ENCODE measurements at places on chromosomes 16 and 17.

- no peak for DNase-seq
Measured at GRCh38 chr16:11735787-11736186, 6.9 kb downstream of the TXNDC11 start.

- no peak for DNase-seq
Measured at GRCh38 chr17:55383771-55384642, 37.6 kb downstream of the MMD start.

DNA sequence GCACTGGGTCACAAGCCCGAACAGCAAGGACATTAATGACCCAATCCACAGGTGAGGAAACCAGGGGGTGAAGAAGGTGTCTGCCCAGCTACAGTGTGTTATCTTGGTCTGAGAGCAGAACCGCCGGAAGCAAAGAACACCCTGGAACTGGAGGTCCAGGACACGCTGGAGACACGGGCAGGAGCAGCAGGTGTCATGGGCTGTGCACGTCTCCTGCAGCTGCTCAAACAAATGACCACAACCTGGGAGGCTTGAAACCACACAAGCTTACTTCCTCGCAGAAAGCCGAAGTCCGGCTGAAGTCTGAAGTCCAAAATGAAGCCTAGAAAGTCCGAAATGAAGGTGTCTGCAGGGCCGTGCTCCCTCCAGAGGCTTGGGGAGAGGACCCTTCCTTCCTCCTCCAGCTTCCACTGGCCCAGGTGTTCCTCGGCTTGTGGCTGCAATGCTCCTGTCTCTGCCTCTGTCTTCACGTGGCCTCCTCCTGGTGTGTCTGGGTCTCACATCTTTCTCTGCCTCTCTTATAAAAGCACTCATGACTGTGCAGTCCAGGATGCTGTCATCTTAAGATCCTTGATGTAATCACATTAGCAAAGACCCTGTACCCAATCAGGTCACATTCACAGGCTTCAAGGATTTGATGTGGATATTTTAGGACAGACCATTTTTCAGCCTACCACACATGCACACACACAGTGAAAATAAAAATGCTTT is 351.2 kb downstream of the C16orf95 start:
- DNase-seq = no peak

DNA sequence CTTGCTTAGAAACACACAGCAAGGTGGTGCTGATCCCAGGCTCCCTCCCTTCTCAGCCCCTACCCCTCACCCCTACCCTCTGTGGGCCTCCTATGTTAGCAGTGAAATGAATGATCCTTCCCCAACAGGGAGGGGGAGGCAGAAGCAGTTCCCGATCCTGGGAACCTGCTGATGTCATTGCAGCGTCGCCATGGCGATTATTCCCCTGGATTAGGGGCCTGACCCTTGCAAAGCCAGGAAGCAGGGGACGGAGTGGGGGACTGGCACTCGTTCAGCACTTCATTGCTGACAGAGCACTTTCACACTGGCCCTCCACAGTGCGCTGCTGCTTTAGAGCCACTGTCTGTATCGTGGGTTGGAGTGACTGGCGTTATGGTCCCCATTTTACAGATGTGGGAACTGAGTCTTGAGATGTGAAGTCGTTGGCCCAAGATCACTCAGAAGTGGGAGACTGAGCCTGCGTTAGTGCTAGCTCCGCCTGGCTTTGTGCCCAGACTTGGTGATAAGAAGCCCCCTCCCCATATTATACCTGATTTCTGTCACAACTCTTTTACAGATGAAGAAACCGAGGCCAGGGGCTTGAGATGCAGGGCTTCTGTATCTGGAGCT is 26.6 kb downstream of the LASP1 start:
- no peak for DNase-seq

DNA sequence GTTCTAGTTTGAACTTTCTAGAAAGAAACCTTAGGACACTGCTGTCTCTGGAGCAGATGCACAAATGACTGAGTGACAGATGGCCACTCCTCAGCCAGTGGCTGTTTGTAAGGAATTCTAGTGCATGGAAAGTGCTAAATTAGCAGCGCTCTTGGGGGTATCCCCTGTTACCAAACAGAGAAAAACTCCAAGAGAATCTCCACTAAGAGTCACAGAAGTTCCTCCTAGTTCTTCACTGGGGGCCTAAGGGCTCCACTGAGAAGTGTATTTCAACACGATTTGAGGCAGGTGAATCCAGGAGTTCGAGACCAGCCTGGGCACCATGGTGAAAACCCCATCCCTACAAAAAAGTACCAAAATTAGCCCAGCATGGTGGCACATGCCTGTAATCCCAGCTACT is 18.1 kb upstream of the IRF8 start:
- no peak for DNase-seq

GRCh38 chr16:19375561-19376158 is 42.0 kb upstream of the TMC5 start:
- DNase-seq = peak; percentile 50

DNA sequence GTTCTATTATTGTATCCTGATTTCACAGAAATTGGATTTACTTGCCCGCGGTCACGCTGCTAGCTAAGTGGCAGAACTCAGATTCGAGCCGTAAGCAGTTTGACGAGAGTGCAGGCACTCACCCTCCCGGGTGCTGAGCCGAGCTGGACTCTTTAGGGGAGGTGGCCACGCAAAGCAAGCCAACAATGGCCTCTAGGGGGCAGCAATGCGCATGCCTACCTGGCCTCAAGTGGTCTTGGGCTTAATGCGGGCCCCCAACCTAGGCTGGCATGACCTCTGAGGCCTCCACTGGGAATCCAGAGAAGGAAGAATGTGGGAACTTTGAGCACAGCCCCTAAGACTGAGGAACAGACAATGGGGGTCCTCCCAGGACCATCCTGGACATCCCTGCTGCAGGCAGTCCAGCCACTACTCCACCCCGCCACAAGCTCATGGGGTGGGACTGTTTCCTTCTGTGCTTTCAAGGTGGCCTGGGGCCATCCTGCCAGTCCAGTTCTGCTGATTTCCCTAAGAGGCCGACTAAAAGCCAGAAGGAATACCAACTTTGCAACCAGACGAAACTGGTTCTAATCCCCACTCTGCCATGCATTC is 276.5 kb downstream of the XYLT1 start:
- no peak for DNase-seq

- DNase-seq = no peak
Measured at GRCh38 chr16:30782486-30783279, 4.3 kb downstream of the ZNF629 start.

- DNase-seq = no peak
Measured at GRCh38 chr17:39118674-39119419, 32.6 kb downstream of the PLXDC1 start.

GRCh38 chr16:29030086-29030840 is 45.4 kb downstream of the LAT start:
- no peak for DNase-seq

- DNase-seq = no peak
Measured at GRCh38 chr16:11118479-11118878, 137.5 kb downstream of the SOCS1 start.

- no peak for DNase-seq
Measured at GRCh38 chr17:77609553-77610517, 348.7 kb upstream of the TNRC6C start.

DNA sequence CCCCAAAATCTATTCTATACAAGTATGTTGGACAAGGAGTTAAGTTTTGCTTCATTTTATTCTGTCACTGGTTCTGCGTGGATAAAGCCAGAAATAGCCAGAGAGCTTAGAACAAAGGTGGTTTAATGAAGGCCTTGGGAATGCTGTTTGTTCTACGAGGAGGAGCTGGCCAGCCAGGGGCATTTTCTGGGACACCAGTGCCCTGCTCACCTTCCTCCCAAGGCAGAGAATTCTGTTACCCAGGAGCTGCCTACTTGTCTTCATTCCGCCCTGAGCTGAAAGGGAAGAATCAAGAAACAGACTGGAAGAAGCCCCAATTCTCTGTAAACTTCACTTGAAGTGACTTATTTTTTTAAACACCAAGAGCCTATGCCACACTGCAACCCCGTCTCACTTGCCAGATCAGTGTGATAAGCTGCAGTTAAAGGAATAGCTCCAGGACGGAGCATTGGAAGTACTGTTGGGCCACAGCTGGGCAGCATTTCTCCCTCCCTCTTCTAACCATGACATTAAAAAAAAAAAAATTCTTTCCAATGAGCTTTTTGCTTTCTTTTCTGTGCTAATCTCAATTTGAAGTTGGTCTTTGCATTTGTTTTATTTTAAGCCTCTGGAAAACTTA is 149.8 kb upstream of the DYNLRB2 start:
- no peak for DNase-seq

DNA sequence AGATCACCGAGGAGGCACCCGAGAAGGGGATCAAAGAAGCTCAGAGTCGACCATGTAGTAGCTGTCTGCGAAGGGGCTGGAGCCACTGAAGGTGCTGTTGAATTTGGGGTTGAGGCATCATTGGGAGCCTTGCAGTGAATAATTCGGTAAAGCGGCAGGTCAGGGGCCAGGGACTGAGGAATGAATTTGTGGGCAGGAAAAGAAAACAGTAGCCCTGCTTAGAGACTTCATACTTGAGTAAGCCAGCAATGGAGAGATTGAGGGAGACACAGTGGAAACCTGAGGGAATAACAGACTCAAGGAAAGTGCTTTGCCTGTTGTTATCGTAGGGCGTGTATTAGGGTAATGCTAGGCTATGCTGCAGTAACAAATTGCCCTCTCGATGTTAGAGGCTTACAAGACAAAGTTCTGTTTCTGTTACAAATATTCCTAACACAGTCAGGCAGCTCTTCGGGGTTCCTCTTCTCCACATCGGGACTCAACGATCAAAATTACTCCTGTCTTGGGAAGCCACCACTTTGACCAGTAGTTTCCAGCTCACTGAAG is 13.4 kb upstream of the HERPUD1 start:
- DNase-seq = no peak

GRCh38 chr16:20906341-20907255 is 6.0 kb downstream of the LYRM1 start:
- no peak for DNase-seq

GRCh38 chr16:30046178-30046577 is 15.1 kb upstream of the TLCD3B start:
- no peak for DNase-seq

- no peak for DNase-seq
Measured at GRCh38 chr17:1709971-1710806, at the start of gene TLCD2. Gene TLCD2, minus strand, starts transcription at chr17:1710377. Its CDS starts 135 bp downstream, at chr17:1710242.

DNA sequence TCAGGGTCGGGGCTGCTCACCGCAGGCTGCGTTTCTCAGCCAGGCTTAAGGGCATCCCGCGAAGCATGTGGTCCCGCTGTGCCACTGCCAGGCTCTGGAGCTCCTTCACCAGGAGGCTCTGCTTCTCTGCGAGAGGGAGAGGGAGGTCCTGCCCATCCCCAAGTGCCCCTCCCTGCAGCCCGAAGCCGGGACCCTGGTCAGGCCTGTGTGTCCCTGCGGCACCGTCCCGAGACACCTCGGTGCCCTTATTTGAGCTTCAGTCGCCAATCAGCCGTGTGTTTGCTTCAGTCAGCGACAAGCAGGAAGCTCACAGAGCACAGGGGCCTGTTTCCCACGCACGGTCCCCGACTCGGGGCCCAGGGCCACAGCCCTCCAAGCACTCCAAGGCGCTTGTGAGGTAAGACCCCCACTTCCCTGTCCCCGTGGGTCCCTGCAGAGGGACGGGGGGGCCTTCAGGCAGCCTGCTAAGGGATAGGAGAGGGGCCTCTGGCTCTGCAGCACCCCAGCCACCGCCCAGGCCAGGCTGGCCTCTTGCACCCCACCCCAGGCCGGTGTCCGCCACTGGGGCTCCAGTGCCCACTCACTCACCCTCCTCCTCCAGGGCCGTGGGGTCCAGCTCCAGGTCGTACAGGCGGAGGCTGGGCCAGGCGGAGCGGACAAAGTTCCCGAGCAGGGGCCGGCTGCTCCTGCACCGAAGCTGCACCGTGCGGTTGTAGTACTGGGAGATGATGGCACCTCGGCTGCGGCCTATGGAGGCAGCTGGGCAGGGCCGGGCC is 3.2 kb downstream of the TMC6 start:
- DNase-seq = no peak

GRCh38 chr16:70418274-70418992 is 20.5 kb downstream of the ST3GAL2 start:
- no peak for DNase-seq

DNA sequence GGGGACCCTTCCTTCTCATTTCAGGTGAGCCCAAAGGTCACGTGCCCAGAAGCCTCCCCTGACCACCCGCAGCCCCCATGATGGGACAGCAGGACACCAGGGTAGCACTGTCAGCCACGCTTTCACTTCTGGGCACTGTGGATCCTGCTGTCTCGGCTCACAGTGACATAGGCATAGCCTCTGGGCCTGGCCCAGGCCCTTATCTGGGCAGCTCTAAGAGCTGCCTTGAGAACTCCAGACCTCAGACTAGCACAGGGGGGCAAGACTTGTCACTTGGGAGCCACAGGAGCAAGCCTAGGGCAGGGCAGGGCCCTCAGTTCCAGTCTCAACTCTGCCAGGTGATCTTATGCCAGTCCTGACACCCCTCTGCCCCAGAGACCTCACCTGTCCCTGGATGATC is 4.7 kb downstream of the NATD1 start:
- DNase-seq = no peak

- no peak for DNase-seq
Measured at GRCh38 chr17:45296003-45296832, 20.6 kb downstream of the MAP3K14 start.

DNA sequence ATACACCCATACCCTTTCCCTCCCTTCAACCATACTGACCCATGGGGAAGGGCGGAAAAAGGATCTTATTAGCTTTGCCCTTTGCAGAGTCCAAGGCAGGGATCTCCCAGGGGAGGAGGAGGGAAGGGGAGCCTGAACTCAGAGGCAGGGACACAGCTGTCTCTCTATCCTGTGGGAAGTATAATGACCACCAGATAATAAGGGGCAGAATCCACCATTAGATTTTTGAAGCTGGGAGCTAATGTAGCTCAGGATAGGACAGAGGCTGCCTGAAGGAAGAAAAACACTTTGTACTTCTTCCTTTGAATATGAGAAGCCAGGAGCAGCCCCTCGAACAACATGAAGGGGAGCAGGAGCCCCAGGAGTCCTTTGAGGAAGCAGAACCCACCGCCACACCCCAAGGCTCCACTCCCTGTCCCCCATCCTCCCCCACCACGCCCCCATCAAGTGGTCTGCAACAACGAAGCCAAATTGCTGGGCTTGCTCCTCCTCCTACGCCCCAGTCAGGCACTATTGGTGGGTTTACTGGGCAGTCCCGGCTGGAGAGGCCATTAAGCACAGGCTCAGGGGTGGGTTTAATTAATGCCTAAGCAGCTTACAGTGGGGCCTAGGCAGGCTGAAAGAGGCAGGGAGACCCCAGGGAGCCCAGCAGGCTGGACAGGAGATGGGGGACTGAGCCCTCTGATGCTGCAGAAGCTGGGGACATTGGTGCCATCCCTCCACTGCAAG is 5.3 kb downstream of the MPP2 start:
- no peak for DNase-seq

- no peak for DNase-seq
Measured at GRCh38 chr16:79411805-79412204, 188.7 kb downstream of the MAF start.

Measured in DMS79 treated with DMSO at 0.1 percent for 48 hours (cell line).